ENCODE measurements at places on chromosomes 12 and 14.

DNA sequence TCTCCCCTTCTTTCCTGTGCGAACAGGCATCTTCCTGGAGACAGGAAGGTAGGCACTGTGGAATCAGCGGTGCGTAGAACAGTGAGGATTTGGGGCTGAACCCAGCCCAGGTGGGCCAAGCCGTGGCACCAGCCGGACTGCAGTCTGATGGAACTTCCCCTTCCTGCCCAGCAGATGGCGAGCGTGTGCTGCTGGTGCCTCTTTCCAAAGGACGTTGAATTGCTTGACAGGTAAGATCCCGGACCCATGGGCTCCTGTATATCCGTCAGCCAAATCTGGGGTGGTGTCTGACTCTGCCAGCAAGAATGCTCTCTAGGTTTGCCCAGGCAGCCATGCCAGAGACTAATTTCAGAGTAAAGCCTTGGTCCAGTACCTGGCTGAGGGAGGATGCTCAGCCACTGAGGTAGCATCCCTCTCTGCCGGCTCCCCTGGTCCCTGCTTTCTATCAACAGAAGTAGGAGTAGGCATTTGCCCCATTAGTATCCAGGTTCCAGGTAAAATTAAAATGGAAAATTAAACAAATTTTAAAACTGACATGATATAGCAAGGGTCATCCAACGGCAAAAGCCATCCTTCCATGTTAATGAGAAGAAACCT is 21.1 kb upstream of the KCNA5 start:
- H3K36me3 ChIP-seq = no peaks in the 10 kb centered on the region
- H3K27me3 ChIP-seq = no peaks in the 10 kb centered on the region
- peaks cover 28% of the 10 kb centered on the region for H3K4me1 ChIP-seq
- no peak for DNase-seq

DNA sequence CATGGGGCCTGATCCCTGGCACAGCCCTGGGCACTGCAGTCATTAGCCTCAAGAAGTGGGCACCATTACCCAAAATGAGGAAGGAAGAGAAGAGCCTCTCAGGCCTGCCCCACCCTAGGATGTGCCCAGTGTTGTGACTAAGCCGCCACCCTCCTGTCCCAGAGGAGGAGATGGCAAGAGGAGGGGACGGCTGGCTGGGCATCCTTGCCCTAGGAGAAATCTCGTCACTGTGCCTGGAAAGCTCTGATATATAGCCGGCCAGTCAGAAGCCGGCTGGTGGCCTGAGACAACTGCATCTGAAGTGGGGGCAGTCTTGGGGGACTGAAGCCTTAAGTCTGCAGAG is 115.2 kb downstream of the LGMN start:
- H3K27ac ChIP-seq = no peak overlapping the region
- H3K4me3 ChIP-seq = no peak overlapping the region
- peaks cover 1% of the 10 kb centered on the region for H3K36me3 ChIP-seq
- peaks cover 12% of the 10 kb centered on the region for H3K4me1 ChIP-seq
- no peaks in the 10 kb centered on the region for H3K27me3 ChIP-seq

GRCh38 chr12:30761730-30762129 is 7.0 kb upstream of the CAPRIN2 start:
- H3K4me1 ChIP-seq = no peaks in the 10 kb centered on the region
- no peaks in the 10 kb centered on the region for H3K36me3 ChIP-seq

DNA sequence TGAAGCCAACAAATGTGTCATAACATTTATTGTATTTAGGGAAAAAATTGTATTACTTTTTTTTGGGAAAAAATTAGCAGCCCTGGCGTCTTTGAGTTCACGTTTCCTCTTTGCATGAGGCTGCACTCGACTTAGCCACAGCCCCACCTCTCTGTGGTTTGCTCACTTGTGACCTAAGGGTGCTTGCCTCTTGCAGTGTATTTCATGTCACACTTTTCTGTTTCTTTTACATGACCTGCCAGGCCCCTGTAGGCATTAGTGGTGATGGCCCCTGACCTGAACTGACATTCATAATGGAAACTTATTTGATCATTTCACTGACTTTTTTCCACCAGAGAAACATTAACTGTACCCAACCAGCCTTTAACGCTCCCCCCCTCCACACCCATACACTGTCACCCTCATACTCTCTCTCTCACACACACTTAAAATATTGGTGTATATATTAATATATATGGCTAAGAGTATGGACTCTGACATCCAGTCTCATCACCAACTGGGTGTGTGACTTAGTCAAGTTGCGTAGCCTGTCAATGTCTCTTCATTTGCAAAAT is 122.9 kb downstream of the PRKCH start:
- no peaks in the 10 kb centered on the region for H3K27me3 ChIP-seq
- H3K36me3 ChIP-seq = no peaks in the 10 kb centered on the region
- H3K27ac ChIP-seq = no peak overlapping the region
- no peak for DNase-seq
- no peak overlapping the region for H3K4me3 ChIP-seq
- peaks cover 3% of the 10 kb centered on the region for H3K4me1 ChIP-seq

DNA sequence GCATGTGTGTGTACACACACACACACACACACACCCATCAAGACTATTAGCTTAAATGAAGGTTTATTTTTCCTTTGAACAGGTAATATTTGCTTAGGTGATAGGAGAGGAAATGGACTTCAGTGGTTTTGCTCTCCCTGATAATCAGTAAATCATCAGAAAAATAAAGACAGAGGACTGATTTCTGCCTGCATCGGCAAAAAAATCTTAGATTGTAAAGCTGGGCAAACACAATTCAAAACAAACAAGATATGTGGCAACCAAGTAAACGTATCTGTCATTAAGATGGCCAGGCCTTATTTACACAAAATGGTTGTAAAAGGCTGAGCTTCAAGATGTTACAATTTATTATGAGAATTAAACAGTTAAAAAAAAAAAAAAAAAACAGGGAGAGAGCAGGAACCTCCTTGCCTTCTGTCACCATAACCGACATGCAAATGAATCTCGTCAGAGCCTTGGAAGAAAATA is 31.3 kb downstream of the PRKD1 start:
- no peaks in the 10 kb centered on the region for H3K27me3 ChIP-seq
- H3K27ac ChIP-seq = no peak overlapping the region
- peaks cover 5% of the 10 kb centered on the region for H3K4me1 ChIP-seq

GRCh38 chr14:103544388-103545218 is 15.6 kb downstream of the TRMT61A start:
- no peak overlapping the region for H3K4me3 ChIP-seq
- H3K4me1 ChIP-seq = peaks cover 46% of the 10 kb centered on the region
- H3K27ac ChIP-seq = no peak overlapping the region
- no peak for DNase-seq
- H3K27me3 ChIP-seq = no peaks in the 10 kb centered on the region

- no peaks in the 10 kb centered on the region for H3K4me1 ChIP-seq
- no peak overlapping the region for H3K27ac ChIP-seq
- H3K27me3 ChIP-seq = no peaks in the 10 kb centered on the region
- no peak for DNase-seq
- H3K4me3 ChIP-seq = no peak overlapping the region
These were observed 1157.7 kb downstream of the BCL11B start for GRCh38 chr14:98114122-98114895.

All from thoracic aorta (tissue), 2 donors.